ENCODE measurements at places on chromosomes 3 and 15. TPM values are rescaled to one million over a fixed set of nuclear protein-coding genes. Genes with fewer than 3 reads are reported as not detected.

DNA sequence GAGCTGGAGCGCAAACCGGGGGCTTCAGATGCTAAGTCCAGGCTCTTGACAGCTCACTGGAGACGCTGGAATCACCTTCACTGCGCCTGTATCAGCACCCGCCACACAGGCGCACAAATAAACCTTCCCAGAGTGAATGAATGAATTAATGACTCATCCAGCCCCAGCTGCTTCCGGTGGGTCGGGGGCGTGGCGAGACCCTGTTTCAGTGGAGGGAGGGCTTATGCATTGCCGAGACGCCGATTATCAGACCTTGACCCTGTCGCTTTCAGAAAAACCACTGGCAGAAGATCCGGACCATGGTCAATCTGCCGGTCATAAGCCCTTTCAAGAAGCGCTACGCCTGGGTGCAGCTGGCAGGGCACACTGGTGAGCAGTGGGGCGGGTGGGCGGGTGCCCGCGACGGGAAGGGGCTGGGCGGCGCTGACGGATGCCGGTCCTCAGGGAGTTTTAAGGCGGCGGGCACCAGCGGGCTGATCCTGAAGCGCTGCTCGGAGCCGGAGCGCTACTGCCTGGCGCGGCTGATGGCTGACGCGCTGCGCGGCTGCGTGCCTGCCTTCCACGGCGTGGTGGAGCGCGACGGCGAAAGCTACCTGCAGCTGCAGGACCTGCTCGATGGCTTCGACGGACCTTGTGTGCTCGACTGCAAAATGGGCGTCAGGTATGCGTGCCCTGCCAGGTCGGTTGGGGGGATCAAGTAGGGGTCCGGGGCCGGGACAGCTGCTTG, 7.7 kb downstream of the ITPKA start:
- DNase-seq = no peak

DNA sequence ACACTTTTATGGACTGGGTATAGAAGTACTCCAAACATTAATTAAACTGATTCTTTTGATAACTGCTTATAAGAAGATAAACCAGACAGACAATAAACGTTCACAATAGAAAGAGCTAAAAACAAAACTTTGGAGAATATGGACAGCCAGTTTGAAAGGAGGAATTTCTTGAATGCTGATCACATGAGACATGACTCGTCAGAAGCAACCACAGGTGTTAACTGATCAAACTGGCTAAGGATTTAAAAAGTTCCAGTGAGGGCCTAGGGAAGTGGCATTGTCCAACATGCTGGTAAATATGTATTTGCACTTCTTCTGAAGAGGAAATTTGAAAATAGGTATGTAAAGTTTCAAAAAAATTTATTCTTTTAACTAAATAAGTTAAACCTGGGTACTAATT, 29.4 kb upstream of the AP3B2 start:
- DNase-seq = no peak

GRCh38 chr3:151109286-151109800, 23.9 kb downstream of the MED12L start:
- DNase-seq = no peak

DNA sequence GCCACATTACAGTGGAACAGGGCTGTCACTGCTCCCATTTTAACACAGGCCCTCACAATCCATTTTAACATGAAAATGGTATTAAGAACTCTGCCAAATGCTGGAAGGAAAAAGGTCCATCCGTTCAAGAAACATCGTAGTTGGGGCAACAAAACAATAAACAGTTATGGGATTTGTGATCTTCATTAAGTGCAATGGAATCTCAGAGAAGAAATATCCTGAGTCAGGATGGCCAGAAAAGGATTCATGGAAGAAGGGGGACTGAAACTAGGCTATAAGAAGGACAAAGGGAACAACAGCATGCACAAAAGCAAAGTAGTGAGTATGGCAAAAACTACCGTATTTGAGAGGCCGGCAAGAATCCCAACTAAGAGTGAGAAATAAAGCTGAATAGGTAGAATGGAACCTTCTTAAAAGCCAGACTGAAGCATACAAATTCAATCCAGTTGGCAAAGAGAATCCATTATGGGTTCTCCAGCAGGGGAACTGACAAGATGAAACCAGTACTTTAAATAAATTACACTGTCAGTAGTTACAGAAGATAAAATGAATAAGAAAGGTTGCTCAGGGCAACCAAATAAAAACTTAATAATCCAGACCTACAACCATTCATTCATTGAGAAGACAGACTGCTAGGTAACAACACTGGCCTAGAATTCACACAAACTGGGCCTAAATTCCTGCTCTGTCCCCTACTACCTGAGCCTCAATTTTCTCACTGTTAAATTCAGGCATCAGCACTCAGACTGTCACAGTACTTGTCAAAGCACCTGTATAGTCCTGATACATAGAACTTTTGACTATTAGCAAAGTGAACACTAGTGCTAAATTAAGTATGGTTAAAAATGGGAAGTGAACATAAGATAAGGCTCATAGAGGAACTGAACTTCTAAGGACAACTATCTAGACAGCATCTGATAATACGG, 6.3 kb downstream of the TBL1XR1 start:
- DNase-seq = no peak

GRCh38 chr3:132641837-132642538, 17.6 kb downstream of the ACAD11 start:
- peak; percentile 31 for DNase-seq

Gene P2RY1
- 3.3 TPM for polyA plus RNA-seq

DNA sequence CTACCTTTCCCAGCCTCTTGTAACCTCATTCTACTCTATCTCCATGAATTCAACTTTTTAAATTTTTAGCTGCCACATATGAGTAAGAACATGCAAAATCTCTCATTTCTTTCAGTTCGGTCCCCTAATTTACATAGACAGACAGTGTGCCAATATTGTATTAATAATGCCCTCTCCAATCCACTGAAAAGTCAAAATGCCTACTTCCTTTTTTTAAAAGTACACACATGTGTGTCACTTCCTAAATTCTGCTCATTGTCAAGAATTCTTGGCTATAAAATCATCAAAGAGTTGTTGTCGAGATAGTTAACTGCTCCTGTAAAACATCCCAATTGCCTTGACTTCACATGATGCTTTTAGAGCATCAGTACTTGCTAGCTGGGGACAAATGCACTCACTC, 84.2 kb upstream of the IL12A start:
- no peak for DNase-seq
